ENCODE measurements at places on chromosomes 6 and 20.

DNA sequence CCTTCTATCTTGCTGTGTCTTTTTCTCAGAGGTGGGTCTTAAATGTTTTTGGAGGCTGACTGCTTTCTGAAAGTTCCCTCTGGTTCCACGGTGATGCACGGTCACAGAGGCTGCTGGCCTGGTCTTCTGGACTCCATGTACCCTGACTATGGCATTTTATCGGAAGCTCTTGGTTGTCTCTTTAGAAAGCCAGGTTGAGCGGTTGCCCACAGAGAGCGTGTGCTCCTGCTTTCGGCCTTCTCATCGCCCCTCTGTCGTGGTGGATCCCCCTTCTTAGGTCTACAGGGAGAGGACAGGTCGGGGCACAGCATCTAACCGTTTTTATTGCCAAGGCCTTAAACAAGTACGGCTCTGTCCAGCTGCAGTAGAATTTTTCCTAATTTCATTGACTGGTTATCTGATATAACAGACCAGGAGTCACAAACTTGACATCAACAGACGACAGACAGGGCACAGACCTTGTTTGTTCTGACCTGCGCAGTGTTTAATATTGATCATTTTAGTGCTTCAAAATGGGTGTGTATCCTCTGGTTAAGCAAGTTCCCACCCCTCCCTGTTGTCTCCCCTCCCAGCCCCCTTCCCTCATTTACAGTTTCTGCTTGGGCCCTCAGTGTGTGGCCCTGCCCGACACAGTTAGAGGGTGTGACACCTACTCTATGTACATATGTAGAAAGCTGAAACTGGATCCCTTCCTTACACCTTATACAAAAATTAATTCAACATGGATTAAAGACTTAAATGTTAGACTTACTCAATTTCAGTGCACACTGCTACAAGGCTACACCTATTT is 24.7 kb downstream of the SYTL3 start:
- no peak for ATAC-seq

DNA sequence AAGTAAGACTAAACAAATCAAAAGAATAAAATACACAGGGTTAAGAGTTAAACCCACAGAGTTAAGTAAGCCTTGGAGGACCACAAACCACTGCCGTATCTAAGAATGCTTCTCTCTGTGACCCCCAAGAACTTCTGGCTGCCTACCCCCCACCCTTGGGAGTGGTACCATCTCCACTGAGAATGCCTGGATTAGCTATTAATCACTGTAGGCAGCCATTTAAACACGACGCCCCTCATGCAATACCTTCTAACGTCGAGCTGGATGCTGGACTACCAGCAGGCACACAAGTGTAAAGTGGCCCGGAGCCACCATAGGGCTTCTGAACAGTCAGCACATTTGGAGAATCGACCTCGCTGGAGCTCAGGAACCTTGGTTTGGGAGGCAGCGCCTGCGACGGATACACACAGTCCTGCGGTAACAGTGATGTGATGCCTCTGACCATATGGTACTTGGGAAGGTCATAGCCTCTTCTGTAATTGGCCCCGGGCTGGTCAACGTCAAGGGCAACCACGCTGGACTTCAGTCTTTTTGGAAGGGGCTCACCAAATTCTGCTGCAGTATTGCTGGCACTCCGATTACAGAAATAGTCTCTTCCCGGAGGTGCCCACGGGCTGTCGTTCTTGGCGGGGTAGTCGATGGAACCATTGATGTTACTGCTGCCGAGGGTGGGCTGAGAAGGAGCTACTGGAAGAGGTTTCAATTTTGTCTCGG is 18.0 kb downstream of the ZNF217 start:
- ATAC-seq: no peak

DNA sequence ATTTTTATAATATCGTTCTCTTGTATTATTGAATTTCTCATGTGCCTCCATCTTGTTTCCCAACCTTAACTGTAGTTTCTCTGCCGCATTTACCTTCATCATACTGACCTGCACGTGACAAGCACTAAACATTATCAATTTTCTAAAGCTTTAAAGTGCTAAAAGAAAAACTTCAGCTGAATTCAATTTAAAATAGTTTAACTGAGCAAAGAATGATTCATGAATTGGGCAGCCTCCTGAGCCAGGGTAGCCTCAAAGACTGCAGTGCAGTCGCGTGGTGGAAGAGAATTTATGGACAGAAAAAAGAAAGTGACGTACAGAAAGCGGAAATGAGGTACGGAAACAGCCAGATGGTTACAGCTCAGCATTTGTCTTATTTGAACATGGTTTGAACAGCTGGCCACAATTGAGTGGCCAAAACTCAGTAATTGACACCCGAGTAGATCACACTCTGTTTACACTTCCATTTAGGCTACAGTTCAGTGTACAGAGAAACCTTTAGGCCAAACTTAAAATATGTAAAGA is 4.2 kb upstream of the ZDHHC14 start:
- no peak for ATAC-seq

DNA sequence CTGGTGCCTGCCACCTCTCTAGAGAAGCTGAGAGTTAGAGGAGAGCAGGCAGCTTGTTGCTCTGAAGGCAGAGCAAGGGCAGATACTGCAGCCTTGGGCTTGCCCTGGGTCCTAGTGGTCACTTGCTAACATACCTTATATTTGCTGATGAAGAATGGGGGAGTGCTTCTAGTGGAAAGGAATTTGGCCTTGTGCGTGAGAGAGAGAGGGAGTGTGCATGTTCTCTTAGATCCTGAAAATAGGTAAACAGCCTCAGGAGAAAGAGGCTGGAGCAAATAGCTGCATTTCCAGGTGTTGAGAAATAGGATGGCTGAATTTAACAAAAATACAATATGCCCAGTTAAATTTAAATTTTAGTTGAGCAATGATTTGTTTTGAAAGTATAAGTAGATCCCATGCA is 724.5 kb upstream of the FLRT3 start:
- no peak for ATAC-seq

DNA sequence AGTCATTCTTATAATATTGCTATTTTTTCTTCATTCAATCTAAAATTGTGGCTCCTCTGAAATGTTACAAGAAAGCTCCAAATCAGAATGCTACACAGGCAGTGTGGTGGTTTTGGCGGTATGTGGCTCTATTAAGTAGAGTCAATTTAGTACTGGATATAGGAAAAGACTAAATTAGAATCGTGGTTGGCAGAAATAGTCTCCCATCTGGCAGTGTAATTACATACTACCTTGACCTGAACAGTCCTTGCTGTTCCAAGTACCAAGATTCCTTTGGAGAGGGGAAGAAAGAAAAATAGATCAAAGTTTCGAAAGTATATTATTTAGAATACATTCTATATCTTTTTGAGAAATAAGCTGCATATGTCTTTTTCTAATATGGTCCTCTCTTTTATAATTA is 78.2 kb downstream of the C6orf118 start:
- ATAC-seq: no peak
